T follicular helper cell (primary cell): ENCODE measurements at places on chromosomes 5 and 9.
A peak's percentile ranks its signal among the peaks of the same experiment; 100 is the strongest.

DNA sequence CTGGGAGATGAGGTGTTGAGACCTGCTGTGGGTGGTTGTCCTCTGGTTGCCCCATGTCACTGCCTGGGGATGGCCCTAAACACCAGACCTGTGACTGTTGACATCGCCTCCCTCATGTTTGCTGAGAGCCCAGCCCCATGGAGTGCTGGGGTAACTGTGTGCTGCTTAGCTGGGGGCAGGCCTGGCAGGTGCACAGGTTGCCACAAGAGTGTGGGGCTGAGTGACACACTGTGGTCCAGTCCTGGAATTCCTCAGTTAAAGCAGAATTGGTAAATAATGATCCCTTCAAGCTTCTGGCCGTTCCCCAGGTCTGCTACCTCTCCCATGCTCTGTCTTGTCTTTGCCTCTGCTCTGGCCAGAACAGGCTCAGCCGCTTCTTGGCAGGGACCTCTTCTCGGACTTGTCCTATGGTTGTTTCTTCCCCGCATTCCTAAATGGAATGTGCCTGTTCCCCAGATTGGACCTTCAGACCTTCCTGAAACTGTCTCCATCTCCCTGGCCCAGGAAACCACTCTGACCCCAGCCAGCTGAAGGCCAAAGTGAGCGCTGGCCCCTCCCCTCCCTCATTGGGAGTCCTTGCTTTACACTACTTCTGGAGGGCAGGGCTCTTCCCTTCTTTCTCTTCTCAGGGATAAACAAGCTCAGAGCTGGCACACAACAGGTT lies 61.2 kb upstream of the PITX1 start:
- DNase-seq: no peak

DNA sequence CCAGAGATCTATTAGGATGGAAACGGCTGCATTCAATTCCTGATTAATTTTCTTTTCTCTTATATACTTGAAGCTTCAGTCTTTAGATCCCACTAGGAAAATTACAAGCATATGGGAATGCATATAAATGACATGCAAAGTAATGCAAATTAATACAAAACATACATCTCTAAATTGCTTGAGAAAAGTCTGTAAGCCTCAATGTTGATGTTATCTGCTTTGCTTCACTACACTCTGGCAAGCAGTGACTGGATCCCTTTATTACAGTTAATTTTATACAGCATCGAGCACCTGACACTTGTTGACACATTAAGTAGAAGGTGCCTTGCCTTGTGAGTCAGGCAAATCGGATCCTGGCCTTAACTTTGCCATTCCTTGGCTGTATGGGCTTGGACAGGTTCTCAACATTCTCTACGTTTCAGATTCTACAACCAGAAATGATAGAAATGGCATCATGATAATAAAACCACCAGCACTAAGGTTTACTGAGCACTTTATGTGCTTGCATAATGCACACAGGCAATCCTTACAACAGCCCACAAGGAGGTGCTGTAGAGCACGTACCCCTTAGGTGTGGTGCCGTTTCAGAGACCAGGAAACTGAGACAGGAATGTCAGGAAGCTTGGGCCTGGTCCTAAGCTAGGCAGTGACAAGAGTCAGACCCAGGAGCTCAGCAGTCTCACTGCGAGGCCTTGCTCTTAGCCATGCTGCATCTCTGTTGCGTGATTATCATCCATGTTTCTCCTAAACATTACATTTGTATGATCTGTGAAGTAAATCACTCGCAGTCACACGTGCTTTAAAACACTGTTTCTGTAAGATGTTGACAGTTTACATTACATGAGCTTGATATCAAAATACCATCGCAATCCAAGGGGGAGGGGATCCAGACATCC lies 2.7 kb downstream of the GCNT4 start:
- DNase-seq: peak; percentile 63

DNA sequence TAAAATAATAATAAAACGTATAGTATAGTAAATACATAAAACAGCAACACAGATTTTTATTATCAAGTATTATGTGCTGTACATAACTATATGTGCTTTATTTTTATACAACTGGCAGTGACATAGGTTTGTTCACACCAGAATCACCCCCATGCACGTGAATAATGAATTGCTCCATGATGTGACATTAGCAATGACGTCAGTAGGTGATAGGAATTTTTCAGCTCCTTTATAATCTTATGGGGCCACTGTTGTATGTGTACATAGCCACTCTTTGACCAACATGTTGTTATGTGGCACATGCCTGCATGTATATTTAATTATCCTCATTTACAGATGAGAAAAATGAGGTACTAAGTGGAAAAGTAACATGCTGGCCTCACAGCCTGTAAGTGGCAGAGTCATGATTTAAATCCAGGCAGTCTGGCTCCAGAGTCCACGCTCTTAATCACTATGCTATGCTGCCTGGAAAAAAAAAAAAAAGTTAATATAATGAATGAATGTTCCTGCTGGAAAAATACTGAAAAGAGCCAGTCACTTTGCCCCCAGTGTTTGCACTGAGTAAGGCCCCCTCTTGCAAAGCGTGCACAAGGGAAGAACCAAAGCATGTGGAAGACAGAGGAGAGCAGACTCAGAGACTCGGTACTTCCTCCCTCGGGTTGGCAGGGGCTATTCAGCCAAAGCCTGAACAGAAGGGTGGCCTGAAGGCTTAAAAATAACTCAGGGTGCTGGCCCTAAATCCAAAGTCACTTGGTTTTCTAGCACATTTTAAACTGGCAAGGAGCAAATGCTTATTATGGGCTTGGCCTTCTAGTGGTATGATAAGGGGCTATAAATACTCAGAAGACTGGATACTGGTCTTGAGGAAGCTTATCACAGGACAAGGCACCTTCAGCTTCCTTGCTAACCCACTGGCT lies 206.8 kb downstream of the GLIS3 start:
- DNase-seq: no peak

- DNase-seq: no peak
Observed at GRCh38 chr5:132203464-132203818, 24.2 kb downstream of the P4HA2 start.

- no peak for DNase-seq
Observed at GRCh38 chr9:112863214-112863613, 27.5 kb downstream of the SLC46A2 start.

GRCh38 chr9:136512651-136513071 lies 29.8 kb upstream of the SEC16A start:
- DNase-seq: peak; percentile 16

DNA sequence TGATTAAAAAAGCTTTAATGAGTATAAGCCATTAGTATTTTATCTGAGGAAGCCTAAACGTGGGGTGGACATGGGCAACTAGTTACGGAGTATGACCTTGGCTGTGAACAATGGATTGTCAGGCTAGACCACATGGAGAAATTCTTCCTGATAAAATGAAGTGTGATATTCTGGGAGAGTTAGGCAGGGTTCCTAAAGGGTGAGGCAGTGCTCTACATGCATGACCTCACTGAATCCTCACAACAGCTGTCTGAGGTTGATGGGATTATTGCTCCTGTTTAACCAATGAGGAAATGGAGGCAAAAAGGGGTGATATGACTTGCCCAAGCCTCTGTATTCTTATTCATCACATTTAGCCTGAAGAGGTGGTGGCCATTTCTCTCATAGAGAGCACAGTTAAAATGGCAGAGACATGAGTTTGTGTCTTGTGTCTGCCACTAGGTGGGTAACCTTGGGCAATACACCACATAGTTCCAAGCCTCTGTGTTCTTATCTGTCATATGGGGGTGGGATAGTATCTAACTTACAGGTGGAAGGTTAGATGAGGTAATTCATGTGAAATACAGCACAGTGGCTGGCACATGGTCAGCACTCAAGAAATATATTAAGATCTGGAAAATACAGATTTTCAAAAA lies 96.1 kb upstream of the NR3C1 start:
- DNase-seq: no peak
